ENCODE measurements at places on chromosomes 13 and 19.

DNA sequence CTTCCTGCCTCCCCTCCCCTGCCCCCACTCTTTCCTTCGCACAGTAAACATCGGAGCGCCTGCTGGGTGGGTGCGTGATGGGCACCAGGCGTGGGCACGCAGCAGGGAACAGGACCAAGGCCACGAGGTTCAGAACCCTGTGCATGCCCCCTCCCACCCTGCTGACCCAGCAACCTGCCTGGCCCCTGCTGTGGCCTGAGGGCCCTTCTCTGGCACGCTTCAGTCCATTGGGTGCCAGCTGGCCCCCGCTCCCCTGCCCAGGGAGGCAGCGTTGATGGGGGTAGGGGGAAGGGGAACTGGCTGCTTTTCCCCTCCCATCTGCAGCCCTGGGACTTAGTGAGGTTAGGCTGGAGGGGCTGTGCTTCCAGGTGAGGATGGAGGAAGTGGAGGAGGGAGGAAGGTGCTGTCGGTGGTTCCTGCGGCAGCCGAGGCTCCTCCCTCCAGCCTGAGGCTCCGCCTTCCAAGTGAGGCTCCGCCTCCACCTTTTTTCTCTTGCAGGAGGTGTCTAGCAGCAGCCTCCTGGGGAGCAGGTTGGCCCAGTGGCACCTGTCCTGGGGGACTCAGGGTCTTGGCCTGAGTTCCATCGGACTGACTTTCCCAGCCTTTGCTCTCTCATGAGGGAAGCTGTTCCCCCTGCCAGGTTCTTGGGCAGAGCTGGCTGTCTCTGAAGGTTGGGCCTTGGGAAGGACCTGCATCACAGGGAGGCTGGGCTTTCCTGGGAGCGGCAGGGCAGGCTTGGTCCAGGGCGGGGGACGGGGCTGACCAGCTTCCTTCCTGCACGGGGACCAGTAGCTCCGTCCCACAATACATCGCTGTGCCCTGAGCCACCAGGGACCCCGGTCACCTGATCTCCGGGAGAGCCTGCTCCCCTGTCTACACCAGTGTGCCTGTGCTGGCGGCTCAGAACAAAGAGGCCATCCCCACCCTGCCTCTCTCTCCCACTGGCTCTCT lies 7.3 kb downstream of the PIAS4 start:
- no peak for DNase-seq

GRCh38 chr19:925087-925525 lies 729 bp upstream of the ARID3A start:
- DNase-seq = no peak

DNA sequence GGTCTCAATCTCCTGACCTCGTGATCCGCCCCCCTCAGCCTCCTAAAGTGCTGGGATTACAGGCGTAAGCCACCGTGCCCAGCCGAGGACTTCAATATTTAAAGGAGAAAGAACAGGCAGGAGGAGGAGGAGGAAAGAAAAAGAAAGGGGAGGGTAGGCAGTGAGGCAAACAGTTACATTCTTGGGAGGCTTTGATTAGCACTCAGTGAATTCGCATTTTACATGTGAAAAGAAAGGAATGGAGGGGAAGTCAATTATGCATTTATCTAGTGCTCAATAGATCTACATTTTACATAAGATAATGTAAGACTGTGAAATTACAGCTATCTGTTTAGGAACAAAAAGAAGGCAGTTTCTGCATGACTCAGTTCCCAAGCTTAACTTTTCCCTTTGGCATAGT lies 30.9 kb upstream of the CXCL17 start:
- DNase-seq = no peak

- DNase-seq = no peak
Measured at GRCh38 chr13:84352946-84353345, 470.7 kb upstream of the SLITRK1 start.

GRCh38 chr13:84433024-84433423 lies 550.8 kb upstream of the SLITRK1 start:
- DNase-seq = no peak

GRCh38 chr19:49857061-49857837 lies 6.3 kb downstream of the PTOV1 start:
- DNase-seq = no peak

- DNase-seq = no peak
Measured at GRCh38 chr19:18119013-18119716, 21.6 kb downstream of the MAST3 start.

- DNase-seq = no peak
Measured at GRCh38 chr13:20391597-20392452, 133.8 kb downstream of the CRYL1 start.

GRCh38 chr13:109101550-109102144 lies 472.2 kb downstream of the MYO16 start:
- DNase-seq = no peak

- no peak for DNase-seq
Measured at GRCh38 chr19:48992581-48993174, 431 bp downstream of the GYS1 start.

GRCh38 chr19:14441041-14441938 lies 8.2 kb downstream of the PKN1 start:
- no peak for DNase-seq

DNA sequence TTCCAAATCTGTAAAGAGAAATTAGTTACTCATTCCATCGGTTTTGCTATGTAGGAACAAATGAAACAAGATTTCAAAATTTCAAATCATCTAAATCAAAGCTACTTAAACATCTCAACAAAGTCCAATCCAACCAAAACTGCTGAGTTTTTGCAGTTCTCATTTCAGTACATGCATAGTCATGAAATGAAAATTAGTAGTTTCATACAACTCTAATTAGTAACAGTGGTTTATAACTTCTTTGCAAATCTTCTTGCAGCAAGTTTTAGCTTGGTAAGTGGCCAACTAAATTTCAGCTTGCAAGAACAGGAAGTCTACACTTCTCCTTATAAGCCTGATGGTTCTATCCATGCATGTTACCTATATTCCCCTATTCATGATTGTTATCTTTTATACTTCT lies 75.6 kb downstream of the SPRY2 start:
- DNase-seq = no peak

DNA sequence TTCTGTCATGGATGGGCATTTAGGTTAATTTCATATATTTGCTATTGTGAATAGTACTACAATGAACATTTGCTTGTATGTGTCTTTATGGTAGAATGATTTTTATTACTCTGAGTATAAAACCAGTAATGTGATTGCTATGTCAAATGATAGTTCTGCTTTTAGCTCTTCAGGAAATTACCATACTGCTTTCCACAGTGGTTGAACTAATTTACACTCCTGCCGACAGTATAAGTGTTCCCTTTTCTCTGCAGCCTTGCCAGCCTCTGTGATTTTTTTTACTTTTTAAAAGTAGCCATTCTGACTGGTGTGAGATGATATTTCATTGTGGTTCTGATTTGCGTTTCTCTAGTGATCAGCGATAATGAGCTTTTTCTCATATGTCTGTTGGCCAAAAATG lies 6.5 kb downstream of the SIGLEC7 start:
- DNase-seq = no peak

DNA sequence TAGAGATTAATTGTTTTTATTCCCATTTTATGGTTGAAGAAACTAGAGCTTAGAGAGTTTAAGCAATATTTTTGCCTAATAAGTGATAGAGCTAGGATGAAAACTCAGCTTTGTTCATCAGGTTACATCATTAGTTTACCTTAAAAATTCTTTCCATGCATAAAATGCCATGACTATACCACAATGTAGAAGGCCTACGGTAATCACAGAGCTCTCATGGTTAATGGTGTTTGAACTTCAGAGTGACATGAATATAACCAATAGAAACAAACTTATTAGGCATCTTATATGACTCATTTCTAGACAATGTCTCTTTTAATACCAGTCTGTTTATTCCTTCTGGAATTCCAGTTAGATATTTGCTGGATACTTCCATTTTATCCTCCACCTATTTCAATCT lies 78.5 kb downstream of the FGF9 start:
- peak; percentile 7 for DNase-seq

DNA sequence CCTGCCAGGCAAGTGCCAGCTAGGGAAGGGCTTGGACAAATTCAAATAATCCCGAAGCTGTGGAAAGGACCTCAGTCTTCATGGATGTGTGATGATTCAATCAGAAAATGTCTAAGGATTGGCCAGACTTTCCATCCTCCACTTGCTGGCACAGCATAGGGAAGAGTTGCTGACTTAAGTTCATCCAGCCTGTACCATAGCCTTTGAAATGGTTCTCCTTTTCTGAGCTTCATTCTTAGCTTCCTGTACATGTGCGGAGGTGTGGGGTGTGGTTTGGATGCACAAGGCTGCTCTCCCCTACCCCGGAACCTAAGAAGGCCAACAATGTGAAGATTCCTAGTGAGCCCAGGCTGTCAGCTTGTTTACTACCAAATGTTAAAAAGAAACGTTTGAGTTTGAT lies 959 bp upstream of the IGFL3 start:
- DNase-seq = no peak

DNA sequence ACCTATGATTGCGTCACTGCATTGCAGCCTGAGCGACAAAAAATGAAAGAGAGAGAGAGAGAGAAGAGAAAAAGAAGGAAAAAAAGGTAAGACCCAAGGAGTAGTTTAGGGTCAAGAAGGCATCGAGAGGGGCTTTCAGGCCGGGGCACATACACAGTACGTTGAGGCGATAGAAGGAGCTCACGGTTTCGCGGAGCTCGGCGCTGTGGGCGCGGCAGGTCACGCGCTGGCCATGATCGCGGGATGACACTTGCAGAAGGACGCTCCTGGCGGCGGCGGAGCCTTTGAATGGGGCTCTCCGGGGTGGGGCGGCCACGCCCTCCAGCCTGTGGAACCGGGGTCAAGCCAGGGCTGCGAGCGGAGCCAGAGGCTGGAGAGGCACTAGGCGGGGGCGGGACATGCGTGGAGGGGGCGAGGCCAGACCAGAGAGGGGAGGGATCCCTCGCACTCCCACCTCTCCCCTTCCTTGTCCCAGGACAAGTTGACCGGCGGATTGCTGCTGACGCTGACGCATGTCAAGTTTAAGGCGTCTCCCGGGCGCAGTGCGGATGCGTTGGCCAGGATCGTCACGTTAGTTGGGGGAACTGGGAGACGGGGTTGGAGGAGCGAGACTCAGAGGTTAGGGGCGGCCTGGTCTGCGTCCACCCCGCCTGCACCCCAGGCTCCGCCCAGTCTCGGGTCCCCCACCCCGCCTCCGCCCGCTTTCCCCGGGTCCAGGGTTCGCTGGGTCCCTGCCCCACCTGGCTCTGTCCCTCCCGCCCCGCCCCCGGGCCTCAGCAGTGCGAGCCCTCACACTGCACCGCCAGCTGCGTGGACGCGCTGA lies 6.9 kb downstream of the NPHS1 start:
- DNase-seq = no peak

- DNase-seq = peak; percentile 77
Measured at GRCh38 chr19:48933382-48933932, at the start of gene DHDH. Gene DHDH, plus strand, starts transcription at chr19:48933699. Its CDS starts 23 bp downstream, at chr19:48933722.
